ENCODE measurements at places on chromosomes 3 and 15.

- no peak for DNase-seq
These were observed 1129.6 kb upstream of the GBE1 start for GRCh38 chr3:82891028-82891427.

DNA sequence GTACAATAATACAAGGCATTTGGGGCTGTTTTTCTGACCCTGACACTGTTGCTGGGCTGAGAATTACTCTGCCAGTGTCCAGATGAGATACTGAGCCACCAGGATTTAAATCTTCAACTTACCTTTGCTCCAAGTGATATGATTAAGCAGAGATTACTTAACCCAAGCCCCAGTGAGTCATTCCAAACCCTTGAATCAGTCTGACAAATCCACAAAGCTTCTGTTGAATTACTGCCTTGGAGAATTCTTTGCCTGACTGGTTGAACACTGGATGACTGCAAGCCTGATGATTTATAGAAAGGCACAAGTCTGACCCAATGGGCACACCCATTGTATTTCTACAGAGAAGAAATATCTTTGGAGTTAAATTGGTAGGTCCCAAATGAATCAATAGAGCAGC, 88.2 kb upstream of the TSC22D2 start:
- DNase-seq: peak; percentile 98

- DNase-seq: no peak
These were observed 2.3 kb downstream of the SUCNR1 start for GRCh38 chr3:151875759-151876158.

GRCh38 chr3:128554465-128555097, 61.6 kb upstream of the GATA2 start:
- no peak for DNase-seq

DNA sequence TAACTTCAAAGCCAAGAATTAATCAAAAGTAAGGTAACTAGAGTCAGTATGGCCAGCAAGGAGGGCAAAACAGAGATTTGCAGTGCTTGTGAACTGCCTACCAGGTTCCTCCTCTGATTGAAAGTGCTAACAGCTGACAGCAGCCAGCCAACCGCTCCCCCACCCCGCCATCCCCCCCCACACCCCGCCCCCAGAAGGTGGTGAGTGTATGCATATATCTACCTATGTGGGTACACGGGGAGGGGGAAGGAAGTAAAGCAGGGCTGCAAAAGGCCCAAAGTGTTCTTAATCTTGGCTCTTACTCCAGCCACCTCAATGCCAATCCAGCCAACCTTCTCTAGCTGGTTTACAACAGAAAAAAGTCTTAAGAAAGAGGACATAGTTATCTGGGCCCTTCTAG, 50.7 kb downstream of the RAF1 start:
- no peak for DNase-seq

DNA sequence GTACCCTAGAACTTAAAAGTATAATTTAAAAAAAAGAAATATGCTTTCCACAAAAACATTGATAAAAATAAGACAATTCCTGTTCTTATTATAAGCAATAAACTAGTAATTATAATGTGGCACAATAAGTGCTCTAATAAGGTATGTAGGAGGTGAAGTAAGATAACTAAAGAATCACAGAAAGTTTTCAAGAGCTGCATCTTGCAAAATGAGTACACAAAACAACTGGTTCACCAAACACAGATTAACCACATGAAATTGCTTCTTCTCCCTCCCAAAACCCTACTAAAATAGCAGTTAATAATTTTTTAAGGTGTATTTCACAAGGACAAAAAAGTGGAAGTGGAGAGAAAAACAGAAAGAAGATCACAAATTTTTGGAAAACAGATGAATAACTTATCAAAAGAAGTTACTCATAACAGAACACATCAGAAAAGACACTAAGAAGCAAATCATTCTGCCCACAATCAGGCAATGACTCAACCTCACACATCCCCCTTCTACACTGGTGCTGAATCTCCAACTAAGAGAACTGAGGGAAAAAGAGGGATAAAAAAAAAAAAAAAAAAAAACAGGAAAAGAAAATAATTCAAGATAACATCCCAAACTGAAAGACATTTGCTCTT, 64.2 kb downstream of the TBC1D5 start:
- DNase-seq: peak; percentile 73

- DNase-seq: no peak
These were observed 283.2 kb downstream of the EPHB1 start for GRCh38 chr3:135078283-135078682.

DNA sequence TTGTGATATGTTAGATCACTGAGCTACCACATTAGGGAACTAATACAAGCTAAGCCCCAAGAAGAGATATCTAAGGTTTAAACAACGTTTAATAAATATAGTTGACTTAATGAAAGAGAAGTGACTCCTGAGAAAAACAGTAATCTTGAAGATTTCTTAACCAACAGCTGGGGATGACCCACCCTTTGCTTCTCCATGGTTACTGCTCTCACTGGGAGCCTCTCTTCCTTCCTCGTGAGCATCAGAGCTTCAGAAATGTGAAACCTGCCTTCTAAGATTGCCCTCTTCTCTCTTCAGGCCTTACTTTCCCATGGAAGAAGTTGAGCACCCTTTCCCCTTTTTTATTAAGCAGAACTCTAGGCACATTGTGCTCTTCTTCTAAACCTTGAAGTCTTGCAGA, 132.2 kb upstream of the NR2E3 start:
- peak; percentile 28 for DNase-seq

DNA sequence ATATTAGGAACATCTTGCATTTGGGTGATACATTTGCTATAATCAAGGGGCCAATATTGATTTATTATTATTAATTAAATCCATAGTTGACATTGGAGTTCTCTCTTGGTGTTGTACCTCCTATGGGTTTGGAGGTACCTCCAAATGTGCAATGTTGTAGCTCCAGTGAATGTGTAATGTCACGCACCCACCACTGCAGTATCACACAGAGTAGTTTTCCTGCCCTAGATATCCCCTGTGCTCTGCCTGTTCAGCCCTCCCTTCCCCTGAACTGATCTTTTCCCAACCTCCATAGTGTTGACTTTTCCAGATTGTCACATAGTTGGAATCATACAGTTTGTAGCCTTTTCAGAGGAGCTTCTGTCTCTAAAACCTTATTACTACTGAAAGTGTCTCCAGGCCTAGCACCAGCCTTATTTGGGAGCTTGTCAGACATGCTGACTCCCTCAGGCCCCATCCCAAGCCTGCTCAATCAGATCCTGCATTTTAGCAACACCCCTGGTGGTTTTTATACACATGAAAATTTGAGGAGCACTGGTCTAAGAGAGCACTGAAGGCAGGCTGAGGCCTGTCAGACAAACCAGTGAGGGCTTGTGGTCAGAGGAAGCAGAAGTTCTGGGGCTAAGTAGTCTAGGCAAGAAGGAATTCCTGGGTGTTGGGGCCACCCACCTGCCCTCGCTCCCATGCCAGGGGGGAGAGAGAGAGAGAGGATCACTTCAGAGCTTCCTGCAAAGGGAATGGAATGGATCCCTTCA, 73.4 kb downstream of the SLC6A11 start:
- DNase-seq: no peak

- DNase-seq: no peak
These were observed 46.8 kb downstream of the CHDH start for GRCh38 chr3:53799338-53799865.

GRCh38 chr3:179166561-179167201, 18.5 kb downstream of the PIK3CA start:
- no peak for DNase-seq

DNA sequence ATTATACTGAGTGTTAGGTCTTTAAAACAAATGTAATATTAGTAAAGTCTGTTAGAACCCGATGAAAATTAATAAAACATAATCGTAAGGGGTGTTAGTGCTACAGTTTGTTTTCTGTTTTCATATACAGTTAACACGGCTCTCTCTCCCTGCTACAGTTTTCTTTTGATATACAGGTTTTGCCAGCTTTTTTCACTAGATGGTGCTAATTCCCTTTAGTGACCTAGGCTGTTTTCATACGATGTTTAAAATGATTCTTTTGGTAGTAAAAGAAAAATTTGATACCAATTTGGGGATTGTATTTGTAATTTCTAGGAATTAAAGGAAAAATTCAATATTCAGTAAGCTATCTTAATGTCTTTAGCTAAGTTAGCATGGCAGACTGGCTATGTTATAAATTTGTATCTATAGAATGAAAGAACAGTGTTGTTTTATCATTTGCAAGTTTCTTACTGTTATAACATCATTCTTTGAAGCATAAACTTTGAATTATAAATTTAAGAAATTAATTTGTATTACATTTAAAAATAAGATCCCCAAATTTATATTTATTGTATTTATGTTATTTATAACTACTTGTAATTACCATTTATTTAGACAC, 11.5 kb downstream of the APH1B start:
- DNase-seq: peak; percentile 69

DNA sequence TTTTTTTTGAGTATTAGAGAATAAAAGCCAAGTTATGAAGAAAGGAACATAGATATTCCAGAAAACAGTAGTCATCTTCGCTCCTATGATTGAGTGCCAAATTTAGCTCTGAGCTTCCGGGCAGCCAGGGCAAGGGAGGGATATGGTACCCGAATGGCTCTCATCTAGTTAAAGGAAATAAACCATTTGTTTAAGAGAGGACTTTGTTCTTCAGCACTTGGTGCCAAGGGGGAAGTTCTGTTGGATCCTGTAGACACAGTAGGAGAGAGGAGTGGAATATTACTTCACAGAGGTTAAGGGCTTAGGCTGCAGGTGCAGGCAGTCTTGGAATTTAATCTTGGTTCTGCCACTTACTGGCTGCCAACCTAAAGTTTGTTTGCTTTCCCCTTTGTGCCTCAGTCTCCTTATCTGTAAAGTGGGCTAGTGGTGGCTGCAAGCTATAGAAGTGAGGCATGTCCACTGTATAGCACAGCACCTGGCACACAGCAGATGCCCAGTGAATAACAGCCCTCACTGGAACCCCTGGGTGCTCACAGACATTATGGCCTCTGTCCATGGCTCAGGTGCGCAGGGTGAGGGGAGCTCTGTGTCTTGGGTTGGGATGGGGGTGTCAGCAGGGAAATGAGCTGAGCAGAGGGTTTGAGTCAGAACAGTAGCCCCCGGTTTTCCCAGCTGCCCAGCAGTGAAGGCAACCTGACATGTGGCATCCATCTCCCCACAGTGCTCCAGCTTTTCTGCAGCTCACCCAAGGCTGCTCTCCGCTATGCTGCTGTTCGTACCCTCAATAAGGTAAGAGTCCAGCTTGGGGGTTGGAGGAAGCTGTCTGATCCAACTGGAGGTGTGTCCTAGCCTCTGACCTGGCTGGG, 10.4 kb downstream of the COPG1 start:
- no peak for DNase-seq

DNA sequence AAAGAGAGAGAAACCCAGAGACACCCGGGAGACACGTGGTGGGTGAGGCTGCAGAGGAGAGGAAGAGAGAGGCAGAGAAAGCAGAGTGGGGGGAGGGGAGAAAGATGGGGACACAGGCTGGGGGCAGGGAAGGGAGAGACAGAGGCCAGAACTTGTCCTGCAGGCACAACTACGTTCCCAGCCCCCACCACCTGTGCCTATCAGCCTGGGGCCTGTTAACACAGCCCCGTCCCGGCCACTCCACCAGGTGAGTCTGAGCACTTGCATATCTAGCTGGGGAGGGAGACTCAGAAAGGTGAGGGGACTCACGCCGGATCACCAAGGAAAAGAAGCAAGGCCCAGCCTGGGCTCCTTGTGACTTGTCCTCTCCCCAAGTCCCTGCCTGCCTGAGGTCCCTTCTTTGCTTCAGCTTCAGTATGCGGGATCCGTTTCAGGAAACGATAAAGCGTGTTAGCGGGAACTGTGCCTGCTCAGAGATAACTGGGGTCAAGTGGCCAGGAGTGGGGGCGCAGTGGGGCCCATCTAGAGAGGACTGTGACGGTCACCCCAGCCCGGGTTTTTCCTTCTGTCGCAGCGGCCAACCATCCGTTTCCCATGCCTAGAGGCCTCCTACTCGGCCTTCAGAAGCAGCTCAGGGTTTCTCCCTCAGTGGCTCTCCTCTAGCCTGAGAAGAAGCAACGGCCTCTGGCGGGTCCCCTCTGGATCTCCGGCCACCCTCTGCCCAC, 10.3 kb downstream of the LINGO1 start:
- no peak for DNase-seq

DNA sequence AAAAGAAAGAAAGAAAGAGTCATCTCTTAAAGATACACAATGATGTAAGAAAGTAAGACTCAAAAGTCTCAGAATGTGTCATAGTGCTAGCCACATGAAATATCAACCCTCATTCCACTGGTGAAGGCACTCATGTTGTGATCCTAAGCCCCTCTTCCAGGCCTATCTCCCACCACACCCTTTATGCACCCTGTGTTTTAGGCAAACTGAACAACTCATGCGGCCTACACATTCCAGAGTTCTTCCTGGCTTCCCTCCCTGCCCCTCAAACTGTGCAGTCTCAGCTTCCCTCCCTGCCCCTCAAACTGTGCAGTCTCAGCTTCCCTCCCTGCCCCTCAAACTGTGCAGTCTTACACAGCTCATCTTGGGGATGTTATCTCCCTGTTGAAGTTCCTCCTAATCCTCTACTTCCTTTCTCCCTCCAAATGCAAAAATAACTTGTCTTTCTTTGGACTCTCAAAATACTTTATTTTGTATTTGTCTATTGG, 69.0 kb upstream of the FNDC3B start:
- peak; percentile 53 for DNase-seq

DNA sequence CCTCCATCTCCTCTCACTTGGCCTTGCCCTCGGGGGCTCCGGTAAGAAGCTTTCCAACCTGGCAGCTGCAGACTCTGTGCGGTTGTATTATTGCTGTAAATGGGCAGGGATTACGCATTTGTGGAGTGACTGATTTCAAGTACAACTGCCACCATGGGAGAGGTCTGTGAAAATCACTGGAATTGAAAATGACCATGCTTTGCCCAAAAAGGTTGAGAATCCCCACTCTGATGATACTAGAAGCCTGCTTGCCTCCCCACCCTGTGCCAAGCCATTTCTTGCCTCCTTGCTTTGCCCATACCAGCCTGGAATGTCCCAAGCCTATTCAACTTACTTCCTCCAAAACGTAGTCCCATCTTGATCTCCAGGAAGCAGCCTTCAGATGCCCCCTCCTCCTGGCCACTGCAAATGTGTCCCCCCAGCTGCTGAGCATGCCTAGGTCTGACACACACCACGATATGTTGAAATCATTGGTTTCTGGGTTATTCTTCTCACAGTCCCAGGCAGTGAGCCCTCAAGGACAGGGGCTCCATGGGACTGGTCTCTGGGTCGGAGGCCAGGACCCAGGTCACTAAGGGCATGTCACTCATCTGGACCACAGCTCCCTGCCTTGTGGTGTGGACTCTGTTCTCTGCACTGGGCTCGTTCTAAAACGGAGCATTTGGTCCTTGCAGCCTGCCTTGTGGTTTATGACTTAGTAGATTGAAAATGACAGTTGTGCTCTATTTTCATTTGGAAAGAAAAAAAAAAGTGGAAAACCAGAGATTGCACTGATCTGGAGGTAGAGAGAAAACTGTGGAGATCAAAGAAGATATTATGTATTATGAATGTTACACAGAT, 42.9 kb downstream of the SMAD3 start:
- peak; percentile 75 for DNase-seq
